ENCODE measurements at places on chromosomes 5 and 9.

GRCh38 chr5:138725818-138726416, 27.3 kb upstream of the CTNNA1 start:
- no peak for DNase-seq

DNA sequence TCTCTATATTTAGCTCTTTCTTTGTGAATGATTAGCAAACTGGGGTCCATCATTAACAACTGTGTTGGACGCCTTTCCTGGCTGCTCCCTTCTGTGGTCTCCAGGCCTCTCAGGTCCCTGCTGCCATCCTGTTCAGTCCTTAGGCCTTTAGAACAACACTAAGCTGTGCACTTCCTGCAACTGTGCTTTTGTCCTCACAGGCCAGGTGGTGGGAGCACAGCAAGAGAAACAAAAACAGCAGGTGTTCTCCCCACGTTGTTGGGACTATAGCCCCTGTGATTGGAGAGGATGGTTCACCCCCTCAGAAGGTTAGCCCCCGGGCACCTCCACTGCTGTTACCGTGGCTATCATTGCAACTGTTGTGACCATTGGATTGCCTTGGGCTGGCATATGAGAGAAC, 41.7 kb upstream of the CLINT1 start:
- DNase-seq: no peak

DNA sequence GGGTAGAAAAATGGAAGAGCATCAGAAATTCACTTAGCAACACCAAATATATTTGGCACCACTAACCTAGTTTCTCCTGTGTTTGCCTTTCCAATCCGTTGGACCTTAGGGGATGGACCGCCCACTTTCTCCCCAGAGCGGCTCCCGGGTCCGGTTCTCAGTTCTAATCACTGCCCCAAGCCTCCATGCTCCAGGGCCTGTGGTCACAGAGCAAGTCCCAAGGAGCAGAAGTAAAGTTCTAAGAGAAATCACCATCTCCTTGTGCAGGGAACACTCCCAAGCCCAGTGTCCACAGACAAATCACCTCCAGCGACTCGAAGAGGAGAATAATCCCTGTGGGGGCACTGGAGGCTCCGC, 728 bp upstream of the SLC1A1 start:
- no peak for DNase-seq

GRCh38 chr9:126642839-126643238, 29.1 kb downstream of the LMX1B start:
- DNase-seq: no peak

GRCh38 chr5:174618589-174618988, 105.8 kb upstream of the MSX2 start:
- no peak for DNase-seq

DNA sequence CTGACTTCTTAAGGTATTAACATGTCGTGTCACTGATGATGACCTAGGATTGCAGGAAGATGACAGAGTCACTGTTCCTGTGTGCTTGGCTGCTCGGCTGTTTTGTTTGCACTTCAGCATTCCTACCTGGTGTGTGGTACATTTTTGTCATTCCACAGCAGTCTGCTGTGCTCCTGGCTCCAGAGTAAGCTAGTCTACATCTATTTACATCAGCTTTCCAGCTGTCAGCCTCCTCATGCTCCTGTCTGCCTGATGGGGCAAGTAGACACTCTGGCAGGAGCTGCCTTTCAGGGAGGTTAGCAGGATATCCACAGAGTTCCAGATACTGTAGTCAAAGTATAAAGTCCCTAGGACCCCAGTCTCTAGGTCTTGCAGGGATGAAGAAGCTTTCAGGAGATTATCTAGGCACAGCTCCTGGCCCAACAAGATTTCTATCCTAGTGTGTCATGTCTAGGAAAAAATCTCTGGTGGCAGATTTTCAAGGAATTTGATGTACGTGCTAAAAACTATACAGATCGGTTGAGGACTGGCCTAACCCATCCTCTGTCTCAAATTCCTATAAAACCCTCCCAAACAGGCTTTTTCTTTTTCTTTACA, 28.4 kb downstream of the RUSC2 start:
- no peak for DNase-seq

GRCh38 chr5:85395526-85395925, 1010.8 kb upstream of the EDIL3 start:
- DNase-seq: no peak

- peak; percentile 58 for DNase-seq
Measured at GRCh38 chr9:14693251-14693861, at the start of gene ZDHHC21. Gene ZDHHC21, minus strand, starts transcription at chr9:14693432. Its CDS starts 19,092 bp downstream, at chr9:14674340.

DNA sequence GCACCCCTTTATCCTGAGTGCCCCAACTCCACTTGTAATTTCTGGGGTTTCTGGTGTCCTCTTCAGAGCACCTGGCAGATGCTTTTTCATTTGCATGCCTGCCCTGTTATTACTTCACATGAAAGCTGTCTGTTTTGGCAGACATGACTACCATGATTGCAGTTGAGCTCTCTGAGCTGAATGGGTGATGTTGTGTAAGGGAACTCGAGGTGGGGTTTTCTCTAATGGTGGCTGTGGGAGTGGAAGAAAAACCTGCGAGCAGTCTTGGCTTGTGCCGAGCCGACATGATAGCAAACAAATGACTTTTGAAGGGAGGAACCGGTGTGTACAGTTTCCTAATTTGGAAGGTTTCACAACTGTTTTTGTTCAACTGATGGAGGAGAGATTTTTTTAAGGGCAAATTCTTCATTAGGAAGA, 196.2 kb downstream of the AOPEP start:
- DNase-seq: no peak

DNA sequence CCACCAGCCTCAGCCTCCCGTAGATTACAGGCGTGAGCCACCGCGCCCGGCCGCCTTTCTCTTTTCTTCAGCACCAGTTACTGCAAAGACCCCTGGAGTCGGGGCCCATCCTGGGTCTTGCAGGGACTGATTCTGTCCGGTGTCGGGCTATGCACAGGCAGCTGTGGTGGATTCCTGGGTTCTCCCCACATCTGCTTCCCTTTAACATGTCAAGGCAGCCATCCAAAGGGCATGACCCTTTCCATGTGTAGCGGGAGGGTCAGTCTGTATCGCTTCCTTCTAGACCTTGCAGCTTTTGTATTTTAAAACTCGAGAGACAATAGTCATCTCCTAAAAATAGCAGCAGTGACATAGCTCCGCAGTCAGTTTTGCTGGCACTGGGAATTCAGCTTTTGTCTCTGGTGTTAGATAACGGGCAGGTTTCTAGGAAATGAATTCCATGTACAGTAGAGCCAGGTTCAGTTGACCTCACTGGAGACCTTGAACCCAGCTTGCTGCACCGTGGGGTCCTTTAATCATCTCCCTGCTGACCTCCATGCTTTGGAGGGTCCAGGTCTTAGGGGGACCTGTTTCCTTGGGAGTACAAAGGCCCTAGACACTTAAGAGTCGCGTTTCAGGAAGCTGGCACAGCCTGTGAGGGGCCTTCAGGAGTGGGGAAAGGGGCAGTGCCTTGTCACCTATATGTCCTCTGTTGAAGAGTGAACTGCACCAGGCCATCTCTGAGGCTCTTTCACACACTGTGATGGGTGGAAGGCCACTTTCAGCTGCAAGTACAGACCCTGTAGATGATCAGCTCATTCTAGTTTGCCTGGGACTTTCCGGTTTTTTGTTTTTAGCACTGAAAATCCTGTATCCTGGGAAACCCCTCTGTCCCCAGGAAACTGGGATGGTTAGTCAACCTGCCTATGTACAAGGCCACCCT, 13.8 kb downstream of the ANKRD33B start:
- DNase-seq: no peak

- DNase-seq: no peak
Measured at GRCh38 chr5:39485079-39485478, 60.3 kb upstream of the DAB2 start.

- DNase-seq: no peak
Measured at GRCh38 chr5:168696611-168697010, 117.4 kb upstream of the PANK3 start.

DNA sequence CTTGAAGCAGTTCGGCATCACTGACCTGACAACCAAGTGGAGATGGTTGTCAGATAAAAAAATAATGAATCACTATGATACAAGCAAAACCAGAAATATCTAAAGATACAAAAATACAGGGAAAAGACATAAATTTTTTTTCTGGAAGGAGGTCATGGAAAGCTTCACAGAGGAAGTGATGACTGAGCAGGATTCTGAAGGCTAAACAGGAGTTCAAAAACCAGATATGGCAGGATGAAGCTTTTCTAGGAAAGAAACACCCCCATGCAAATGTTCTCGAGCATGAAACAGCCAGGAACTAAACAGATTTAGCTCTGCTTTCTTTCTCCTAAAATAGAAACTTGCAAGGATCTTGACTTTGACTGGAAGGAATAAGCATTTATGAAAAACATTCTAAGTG, 60.7 kb upstream of the IFNE start:
- no peak for DNase-seq

- DNase-seq: no peak
Measured at GRCh38 chr9:6714176-6714575, 43.6 kb upstream of the KDM4C start.

DNA sequence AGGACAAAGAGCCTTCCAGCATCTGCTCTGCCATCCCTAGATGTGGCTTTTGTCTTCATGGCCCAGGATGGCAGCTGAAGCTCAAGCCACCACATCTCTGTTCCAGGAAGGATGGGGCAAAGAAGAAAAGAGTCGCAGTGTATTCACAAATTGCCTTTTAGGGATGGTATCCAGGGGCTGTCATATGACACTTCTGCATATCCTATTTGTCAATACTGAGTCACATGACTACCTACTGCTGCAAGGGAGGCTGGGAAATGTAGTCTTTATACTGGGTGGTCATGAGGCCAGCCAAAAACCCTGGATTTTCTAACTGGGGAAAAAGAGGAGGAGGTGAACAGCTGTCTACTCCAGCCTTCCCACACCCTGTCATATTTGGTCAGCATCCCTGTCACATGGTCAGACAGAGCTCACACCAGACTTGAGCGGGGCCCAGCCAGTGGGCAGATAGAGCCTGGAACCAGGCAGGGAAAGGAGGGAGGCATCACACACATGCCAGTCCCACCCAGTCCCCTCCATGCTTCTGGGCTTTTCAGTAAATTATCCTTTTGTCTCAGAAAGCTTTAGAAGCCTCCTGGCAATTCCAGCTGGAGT, 52.0 kb downstream of the OLFM1 start:
- no peak for DNase-seq

GRCh38 chr5:4130819-4131218, 535.2 kb downstream of the IRX1 start:
- DNase-seq: no peak

- DNase-seq: no peak
Measured at GRCh38 chr5:135393229-135393628, 5.8 kb downstream of the MACROH2A1 start.

- no peak for DNase-seq
Measured at GRCh38 chr5:56676091-56676768, 139.1 kb upstream of the MAP3K1 start.

DNA sequence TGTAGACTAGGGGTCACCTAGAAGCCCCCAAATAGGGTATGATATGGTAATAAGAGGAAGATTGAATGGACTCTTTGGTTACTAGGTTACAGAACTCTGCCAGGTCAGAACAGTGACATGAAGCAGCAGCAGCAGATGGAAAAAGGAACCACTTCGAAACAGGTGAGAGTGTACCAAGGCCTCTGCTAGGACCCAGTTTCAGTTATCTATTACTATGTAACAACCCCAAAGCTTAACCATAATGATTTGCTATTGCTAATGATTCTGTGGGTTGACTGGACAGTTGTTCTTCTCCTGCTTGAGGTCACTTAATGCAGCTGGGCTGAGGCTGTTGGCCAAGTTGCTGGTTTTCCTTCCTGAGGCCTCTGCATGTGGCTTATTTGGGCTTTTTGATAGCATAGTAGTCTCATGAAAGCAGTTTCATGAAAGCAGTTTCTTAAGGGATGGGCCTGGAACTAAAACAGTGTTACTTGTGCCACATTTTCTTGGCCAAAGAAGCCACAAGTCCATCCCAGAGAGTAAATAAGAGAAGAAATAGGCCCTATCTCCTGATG, 17.6 kb downstream of the C9orf43 start:
- no peak for DNase-seq

GRCh38 chr5:102800427-102800826, 45.3 kb downstream of the PAM start:
- no peak for DNase-seq

GRCh38 chr5:135600971-135601381, 22.2 kb upstream of the CXCL14 start:
- no peak for DNase-seq

GRCh38 chr9:18296702-18297055, 177.3 kb upstream of the ADAMTSL1 start:
- DNase-seq: no peak

DNA sequence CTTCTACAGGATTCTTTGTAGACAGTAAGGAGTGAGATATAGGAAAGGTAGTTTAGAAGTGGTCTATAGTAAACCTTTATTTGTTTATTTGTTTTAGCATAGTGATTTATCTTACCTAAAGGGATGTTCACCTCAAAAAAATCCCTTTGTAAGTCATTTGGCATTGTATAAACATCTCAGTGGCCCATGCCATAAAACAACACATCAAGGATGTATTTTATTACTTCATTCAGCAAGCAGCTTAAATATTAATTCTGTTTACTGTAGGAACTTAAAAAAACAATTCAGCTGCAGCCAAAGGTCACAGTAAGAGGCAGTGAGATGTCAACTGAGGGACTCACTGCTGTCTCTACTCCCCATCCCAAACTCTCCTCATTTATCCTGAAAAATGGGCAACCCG, 452.7 kb downstream of the HINT1 start:
- no peak for DNase-seq

- no peak for DNase-seq
Measured at GRCh38 chr5:126133424-126133823, 289.8 kb upstream of the GRAMD2B start.

DNA sequence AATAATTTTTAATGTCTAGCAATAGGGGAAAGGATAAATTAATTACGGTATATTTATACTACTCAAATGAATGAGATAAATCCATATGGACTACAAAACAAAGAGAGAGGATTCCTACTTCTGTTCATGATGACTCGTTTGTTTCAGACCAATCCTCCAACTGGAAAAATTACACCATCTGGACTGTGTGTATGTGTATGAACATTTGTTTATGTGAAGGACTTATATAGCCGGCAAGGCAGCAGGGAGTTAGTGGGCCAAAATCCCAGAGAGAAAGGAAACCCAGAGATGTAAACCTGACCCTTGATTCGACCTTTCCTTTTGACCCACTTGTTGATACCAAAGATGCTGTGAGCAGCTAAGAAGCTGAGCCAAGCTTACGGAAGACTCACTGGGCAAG, 20.1 kb downstream of the PDE6A start:
- no peak for DNase-seq

- no peak for DNase-seq
Measured at GRCh38 chr5:77152441-77152840, 58.0 kb upstream of the PDE8B start.

DNA sequence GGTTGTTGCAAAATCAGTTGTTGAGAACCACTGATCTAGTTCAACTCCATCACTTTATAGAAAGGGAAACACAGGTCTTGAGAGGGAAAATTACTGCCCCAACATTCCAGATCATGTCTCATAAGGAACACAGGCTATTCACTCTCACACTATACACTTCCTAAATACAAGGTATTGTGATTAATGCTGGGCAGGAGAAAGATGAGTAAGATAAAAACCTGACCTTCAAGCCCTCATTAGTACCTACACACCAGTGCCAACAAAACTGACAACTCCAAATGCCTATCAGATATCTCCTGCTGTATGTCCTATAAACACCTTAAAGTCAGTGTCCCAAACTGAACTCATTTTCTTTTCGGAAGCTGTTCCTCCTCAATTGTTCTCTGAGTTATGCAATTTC, 8.2 kb downstream of the GNE start:
- no peak for DNase-seq

All from GM18507 (cell line).